ENCODE measurements at places on chromosomes 4 and X.

DNA sequence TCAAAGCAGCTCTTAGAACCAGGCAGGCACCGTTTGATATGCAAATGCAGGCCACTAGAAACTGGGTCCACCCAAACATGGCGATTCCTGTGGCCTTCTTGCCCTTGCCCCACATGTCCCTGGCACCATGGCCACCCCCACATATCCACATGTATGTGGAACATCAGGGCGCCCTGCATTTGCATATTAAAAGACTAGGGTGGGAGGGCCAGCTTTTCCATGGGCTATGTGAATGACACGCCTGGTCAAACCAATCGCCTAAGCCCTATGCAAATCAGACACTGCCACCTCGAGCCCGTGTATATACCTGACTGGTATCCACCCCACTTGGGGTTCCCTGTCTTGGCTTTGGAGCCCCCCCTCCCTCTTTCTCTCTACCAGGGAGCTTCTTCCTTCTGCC is 107.0 kb downstream of the ABLIM2 start:
- DNase-seq, result no peak

GRCh38 chrX:69128588-69128987 is 36.7 kb downstream of the PJA1 start:
- no peak for DNase-seq

GRCh38 chr4:17781300-17782287 is at the start of gene FAM184B:
TSS of gene FAM184B (minus strand) at chr4:17781621. CDS start at chr4:17781299, 322 bp downstream.
- no peak for DNase-seq

- no peak for DNase-seq
Measured at GRCh38 chr4:98098764-98099163, 44.5 kb downstream of the STPG2 start.

DNA sequence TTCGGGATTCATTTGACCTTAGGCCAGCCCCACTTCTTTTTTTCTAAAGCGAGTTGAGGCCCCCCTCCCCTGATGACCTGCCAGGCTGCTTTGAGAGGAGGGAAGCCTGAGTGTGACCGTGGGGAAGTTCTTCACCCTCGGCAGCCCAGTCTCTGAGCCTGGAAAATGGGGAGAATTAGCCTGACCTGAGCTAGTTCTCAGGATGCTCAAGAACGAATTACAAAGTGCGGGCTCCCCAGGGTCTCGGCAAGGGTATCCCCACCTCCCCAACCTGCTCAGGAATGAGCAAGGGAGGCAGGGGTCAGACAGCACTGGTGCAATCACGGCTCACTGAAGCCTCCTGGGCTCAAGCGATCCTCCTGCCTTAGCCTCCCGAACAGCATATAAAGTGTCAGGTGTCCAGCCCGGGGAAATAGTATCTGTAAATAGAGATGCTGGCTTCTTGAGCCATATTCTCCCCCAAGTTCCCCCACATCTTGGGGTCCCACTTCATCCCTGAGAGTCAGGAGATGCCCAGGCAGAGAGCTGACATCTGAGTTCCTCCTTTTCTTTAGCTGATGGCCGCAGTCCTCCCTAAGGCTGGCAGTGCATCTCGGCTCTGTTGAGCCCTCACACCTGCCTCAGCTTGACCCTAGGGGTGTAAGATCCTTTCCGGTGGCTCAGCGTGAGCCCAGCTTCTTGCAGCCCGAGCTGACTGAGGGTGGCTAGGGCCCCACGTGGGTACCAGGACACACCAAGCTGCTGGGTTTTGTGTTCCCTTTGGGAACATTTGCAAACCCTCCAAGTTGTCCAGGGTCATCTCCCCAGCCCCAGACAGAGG is 1.6 kb downstream of the DUSP9 start:
- DNase-seq, result no peak

- no peak for DNase-seq
Measured at GRCh38 chr4:1499465-1499864, 93.2 kb upstream of the NKX1-1 start.

DNA sequence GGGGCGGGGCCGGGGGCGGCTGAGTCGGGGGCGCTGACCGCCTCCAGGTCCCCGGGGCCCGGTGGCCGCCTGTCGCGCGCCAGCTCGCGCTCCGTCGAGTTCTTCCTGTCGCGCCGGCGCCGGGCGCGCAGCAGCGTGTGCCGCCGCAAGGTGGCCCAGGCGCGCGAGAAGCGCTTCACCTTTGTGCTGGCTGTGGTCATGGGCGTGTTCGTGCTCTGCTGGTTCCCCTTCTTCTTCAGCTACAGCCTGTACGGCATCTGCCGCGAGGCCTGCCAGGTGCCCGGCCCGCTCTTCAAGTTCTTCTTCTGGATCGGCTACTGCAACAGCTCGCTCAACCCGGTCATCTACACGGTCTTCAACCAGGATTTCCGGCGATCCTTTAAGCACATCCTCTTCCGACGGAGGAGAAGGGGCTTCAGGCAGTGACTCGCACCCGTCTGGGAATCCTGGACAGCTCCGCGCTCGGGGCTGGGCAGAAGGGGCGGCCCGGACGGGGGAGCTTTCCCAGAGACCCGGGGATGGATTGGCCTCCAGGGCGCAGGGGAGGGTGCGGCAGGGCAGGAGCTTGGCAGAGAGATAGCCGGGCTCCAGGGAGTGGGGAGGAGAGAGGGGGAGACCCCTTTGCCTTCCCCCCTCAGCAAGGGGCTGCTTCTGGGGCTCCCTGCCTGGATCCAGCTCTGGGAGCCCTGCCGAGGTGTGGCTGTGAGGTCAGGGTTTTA is 1.5 kb downstream of the ADRA2C start:
- DNase-seq, result no peak

GRCh38 chrX:24471808-24472207 is 6.7 kb downstream of the PDK3 start:
- DNase-seq, result no peak

GRCh38 chrX:11528623-11529022 is 137.1 kb downstream of the ARHGAP6 start:
- DNase-seq, result no peak

- DNase-seq, result no peak
Measured at GRCh38 chr4:4472344-4472958, 69.4 kb downstream of the STX18 start.

DNA sequence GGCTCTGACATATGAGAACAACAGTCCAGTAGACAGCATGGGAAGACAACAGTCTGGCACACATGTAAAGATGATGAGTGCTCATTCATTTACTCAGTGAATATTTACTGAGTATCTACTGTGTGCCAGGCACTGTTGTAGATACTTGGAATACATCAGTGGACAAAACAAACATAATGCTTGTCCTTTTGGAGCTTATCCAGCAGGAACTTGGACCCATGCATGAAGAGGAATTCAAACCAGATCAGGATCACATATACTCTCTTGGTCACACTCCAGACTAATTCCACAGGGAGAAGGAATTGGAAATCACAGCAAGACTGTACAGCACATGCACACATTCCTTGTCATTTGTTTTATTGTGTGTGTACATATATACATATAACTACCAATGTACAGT is 217.6 kb upstream of the TTC29 start:
- DNase-seq, result no peak

DNA sequence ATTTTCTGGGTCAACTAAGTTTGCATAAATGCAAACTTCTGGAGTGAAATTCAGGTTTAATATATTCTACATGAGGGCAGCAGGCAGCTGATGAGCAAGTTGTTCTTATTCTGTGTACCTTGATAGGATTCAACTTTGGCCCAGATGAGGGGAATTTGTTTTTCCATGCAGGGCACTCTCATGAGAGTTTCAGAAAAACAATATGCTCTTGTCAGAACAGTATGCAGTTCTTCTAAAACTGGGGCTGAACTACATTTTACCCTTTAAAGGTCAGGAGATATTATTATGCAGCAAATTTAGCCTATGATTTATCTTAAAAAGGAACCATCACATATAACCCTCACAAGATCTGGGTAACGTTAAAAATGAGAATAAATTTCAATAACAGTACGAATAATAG is 19.2 kb downstream of the GPRIN3 start:
- DNase-seq, result no peak

DNA sequence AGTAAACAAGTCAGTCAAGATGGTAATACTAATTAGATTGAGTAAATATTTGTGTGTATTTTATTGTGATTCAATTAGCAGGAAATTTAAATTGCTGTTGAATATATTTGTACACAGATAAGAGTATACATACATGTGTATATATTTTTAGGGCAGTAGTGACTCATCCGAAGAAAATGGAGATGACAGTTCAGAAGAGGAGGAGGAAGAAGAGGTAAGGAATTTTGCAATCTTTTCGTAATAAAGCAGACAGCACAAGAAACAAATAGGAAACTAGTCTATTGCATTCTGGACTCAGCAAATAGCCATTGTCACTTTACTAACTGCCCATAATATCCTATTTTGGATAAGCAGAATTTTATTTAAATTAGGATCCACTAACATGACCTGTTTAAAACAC is 6.6 kb downstream of the IBSP start:
- DNase-seq, result peak; percentile 8

GRCh38 chr4:173522160-173522950 is 7.7 kb downstream of the HAND2 start:
- no peak for DNase-seq

DNA sequence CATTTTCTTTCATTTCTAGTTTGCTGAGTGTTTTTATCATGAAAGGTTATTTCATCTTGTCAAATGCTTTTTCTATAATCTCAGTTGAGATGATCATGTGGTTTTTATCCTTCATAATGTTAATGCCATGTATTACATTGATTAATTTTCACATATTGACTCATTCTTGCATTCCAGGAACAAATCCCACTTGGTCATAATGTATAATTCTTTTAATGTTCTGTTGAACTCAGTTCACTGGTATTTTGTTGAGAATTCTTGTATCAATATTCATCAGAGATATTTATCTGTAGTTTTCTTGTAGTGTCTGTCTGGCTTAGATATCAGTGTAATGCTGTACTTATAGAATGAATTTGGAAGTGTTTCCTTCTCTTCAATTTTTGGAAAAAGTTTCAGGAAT is 16.7 kb upstream of the LHFPL1 start:
- no peak for DNase-seq

DNA sequence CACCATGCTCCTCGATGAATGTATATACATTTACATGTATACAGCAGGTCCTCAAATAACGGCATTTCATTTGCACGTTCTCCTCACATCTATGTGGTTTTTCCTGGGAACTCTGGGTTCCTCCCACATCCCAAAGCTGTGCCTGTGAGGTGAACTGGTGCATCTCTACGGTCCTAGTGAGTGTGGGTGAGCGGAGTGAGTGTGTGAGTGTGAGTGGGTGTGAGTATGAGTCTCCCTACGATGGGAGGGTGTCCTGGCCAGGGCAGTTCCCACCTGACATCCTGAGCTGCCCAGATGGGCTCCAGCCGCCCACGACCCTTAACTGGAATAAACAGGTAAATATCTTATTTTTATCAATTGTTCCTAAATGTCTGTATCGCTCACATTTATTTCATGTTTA is 40.0 kb downstream of the ACSL1 start:
- no peak for DNase-seq

- no peak for DNase-seq
Measured at GRCh38 chr4:132502096-132502552, 647.0 kb upstream of the PCDH10 start.

- DNase-seq, result no peak
Measured at GRCh38 chr4:6916069-6916586, 6.5 kb downstream of the TBC1D14 start.

GRCh38 chr4:4762300-4762699 is 97.2 kb upstream of the MSX1 start:
- DNase-seq, result no peak

GRCh38 chr4:11503166-11503565 is 74.5 kb upstream of the HS3ST1 start:
- DNase-seq, result no peak

GRCh38 chr4:89249716-89250361 is 57.8 kb downstream of the GPRIN3 start:
- no peak for DNase-seq

DNA sequence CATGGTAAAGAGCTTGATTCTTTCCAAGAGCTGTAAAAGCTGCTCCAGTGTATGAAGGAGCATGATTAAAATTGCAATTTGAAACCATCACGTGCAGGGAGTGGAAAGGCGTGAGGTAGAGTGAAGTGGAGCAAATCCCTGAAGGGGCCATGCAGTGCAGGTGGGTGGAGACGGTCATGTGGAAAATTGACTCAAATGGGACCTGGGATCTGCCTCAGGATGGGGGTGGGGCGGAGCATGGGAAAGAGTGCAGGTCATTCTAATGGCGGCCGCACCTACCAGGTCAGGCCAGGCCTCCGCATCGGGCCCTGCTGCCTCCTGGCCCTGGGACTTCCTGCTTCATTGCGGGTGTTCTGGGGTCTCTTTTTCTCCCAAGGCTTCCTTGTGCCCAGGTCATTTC is 25.3 kb upstream of the TRIM60 start:
- DNase-seq, result no peak

GRCh38 chr4:138235419-138235952 is 6.7 kb downstream of the SLC7A11 start:
- no peak for DNase-seq

GRCh38 chr4:189767941-189768340 is 172.7 kb upstream of the FRG1 start:
- DNase-seq, result no peak

GRCh38 chrX:53088136-53088974 is 5.6 kb upstream of the KANTR start:
- no peak for DNase-seq

DNA sequence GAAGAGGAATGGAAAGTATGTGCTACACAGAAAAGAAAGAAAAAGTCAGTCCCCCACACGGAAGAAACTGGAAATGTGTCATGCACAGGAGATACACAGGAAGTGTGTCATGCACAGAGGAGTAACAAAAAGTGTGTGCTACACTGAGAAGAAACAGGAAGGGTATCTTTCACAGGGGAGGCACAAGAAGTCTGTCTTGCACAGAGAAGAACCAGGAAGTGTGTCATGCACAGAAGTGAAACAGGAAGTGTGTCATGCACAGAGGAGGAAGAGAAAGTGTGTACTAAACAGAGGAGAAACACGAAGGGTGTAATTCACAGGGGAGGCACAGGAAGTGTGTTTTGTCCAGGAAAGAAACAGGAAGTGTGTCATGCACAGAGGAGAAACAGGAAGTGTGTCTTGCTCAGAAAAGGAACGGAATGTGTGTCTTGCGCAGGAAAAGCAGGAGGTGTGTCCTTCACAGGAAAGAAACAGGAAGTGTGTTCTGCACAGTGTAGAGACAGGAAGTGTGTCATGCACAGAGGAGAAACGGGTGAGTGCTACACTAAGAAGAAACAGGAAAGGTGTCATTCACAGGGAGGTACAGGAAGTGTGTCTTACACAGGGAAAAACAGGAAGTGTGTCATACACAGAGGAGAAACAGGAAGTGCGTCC is 527.2 kb upstream of the PRKX start:
- DNase-seq, result no peak

- peak; percentile 17 for DNase-seq
Measured at GRCh38 chr4:150297861-150298474, 219.7 kb downstream of the DCLK2 start.

DNA sequence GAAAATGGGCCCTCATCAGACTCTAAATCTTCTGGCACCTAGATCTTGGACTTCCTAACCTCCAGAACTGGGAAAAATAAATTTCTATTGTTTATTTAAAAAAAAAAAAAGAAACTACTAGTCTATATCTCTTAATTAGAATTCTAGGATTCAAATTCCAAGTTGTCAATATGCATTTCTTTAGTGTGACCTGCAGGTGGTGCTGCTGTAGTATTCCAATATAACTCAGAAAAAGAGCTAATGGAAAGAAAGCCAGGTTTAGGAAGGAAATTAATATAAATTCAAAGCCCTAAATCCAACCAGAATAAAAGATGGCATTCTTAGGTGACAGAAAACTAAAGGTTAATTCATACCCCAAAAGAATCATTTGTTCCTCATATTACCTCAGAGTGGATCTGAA is 80.0 kb upstream of the NALF2 start:
- DNase-seq, result no peak

Measured in urothelium cell line (cell line).